ENCODE measurements at places on chromosomes 4 and X. TPM values are rescaled to one million over a fixed set of nuclear protein-coding genes. Genes with fewer than 3 reads are reported as not detected.

DNA sequence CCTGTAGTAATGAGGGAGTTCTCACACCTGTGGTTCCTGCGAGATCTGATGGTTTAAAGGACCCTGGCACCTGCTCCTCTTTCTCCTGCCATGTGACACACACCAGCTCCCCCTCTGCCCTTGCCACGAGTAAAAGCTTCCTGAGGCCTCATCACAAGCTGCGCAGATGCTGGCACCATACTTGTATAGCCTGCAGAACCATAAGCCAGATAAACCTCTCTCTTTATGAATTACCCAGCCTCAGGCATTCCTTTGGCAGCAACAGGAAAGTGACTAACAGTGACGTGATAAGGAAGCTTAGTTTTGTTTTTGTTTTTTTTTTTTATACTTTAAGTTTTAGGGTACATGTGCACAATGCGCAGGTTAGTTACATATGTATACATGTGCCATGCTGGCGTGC lies 130.9 kb downstream of the AFAP1 start:
- DNase-seq: no peak

GRCh38 chr4:169079942-169080827 lies 70.1 kb upstream of the CBR4 start:
- peak; percentile 86 for DNase-seq

DNA sequence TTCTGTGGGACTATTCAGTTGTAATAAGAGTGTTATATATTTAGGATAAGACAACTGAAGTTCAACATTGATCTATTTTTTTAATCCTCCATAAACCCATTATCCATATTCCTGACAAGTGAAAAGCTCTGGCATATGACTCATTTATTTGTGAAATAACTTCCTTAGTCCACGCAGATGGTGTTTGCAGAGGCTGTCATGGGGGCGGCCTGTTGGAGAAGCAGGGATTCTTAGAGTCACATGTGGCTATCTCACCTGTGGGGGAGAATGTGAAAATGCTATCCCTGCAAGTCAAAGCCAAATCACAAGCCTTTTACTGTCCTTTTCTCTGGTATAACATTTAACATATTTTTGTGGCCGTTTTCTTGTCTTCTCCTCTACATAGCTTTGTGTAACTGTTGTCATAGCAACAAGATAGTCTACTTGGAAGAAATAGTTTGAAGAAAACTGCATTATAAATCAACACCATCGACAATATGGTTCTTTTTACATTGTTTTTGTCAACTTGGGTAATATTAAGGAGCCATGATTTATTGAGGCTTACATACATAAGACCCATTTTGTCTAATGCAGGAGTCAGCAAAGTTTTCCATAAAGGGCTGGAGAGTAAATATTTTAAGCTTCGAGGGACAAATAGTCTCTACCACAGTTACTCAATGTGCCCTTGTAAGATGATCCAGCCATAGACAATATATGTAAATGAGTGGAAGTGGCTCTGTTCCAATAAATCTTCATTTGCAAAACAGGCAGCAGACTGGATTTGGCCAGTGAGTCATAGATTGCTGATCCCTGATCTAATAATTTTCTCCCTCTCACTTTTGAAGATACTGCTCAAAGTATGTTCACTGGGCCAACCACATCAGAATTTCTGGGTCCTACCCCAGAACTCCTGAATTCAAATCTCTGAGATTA lies 395.0 kb downstream of the DTHD1 start:
- peak; percentile 18 for DNase-seq

GDPD2 gene
- 1.6 TPM for total RNA-seq

PIN4 gene
- 11.1 TPM for total RNA-seq

DNA sequence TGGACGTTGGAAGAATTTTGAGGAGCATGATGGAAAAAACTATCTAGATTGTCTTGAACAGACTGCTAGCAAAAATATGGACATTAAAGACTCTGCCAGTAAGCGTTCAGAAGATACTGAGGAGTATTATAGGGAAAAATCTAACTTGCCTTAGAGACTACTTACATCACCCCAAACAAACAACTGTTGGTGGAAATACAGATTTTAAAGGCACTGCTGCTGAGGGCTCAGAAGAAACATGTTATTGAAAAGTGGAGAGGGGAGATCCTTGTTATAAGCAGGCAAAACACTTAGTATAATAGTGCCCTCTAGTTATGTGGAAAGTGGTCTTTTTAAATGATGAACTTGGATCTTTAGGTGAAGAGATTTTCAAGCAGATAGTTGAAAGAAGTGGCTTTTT lies 29.2 kb downstream of the MAD2L1 start:
- DNase-seq: no peak

DNA sequence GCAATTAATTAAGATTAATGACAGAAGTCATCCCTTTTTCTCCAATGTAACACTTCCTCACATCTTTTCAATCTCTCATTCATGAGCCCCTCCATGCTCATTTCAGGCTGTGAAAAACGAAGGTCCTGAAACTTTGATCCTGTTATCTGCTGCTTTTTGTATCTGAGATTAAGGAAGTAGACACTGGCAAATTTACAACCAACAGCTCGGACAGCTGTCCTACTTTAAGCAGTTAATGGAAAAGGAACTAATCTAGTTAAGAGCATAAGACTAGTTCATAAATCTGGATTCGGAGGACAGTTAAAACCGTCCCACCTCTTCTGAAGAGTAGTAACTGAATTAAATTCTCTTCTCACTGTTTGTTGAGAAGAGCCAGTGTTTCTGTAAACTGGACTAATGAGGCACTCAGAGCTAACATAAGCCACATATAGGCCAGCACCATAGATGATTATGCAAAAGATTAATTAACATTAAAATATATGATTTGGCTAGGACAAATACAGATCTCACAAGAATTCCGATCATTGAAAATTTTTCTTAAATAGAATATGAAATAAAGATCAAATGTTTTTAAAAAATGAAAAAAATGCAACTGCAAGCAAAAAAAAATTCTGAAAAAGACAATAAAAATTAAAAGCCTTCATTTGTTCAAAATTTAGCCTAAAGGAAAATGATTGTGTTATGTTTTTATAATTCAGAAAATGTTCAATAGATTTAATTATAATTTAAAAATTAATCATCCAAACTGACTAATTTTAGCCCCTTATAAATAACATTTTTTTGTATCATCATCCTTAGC lies 114.4 kb downstream of the ANTXR2 start:
- DNase-seq: no peak

Data from hepatocyte (in vitro differentiated cells).